Activated CD8-positive, alpha-beta T cell treated with anti-CD3 and anti-CD28 coated beads, Interleukin-2, amount 10 ng/mL, durations not matched to agents 7 days and 5 days (primary cell): ENCODE measurements at places on chromosomes 3 and 15. TPM values are rescaled to one million over a fixed set of nuclear protein-coding genes. Genes with fewer than 3 reads are reported as not detected.
A peak's percentile ranks its signal among the peaks of the same experiment; 100 is the strongest.

DNA sequence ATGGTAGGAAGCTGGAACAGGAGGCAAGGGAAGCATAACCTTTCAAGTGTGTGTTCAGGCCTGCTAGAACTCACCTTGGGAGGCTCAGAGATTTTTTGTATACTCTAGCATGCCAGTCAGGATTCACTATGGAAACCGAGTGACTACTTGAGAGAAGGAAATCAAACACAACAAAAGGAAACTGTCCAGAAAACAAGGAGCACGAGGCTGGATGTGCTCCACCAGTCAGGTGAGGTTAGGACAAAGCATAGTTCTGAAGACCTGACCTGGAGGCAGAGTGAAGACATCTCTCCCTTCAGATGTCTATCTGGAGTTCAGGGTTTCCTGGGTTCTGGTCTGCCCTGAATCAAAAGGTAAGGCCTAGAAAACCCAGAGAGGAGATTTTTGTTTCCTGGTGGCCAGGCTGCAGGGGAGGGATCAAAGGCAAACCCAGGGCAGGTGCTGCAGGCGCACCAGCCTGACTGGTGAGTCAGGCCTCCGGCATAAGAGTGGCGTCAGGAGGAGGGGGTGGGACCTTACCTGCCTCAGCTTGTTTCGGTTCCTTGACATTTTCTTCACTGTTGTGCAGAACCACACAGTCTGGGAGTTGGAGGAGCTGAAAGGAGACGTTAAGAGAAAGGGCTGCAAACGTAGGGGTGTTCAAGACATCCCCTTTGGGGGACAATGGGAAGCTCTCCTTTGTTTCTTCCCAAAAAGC lies 52.2 kb upstream of the OSBPL11 start:
- H3K27me3 ChIP-seq = no peaks in the 10 kb centered on the region
- H3K27ac ChIP-seq = no peak overlapping the region
- no peak for DNase-seq
- no peak overlapping the region for H3K4me3 ChIP-seq
- H3K4me1 ChIP-seq = no peaks in the 10 kb centered on the region
- H3K36me3 ChIP-seq = no peaks in the 10 kb centered on the region

SENP8 gene
- 1.6 TPM for total RNA-seq

- H3K4me3 ChIP-seq = no peak overlapping the region
- no peak overlapping the region for H3K27ac ChIP-seq
- DNase-seq = no peak
Measured at GRCh38 chr15:34055868-34056595, 17.0 kb upstream of the AVEN start.

KY gene
- not detected for total RNA-seq

DNA sequence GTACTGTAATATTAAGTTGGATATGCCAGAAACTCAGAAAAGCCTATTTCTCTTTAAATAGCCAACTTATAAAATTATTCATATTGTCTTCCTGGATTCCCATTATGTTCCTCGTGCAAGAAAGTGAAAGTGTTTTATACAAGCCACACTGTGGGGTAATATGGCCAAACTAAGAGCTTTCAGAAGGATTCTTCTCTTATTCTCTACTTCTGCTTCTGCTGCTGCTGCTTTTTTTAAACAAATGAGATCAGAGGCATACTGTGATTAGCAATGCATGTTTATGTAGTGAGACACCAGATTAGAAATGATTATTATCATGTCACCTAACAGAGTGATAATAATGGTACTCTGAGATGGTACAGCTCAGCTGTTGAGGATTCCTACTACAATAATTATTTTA lies 1026.5 kb upstream of the CFAP20DC start:
- H3K27me3 ChIP-seq = no peaks in the 10 kb centered on the region
- peaks cover 39% of the 10 kb centered on the region for H3K4me1 ChIP-seq
- H3K4me3 ChIP-seq = peak overlapping the region; percentile 13
- DNase-seq = no peak
- H3K27ac ChIP-seq = no peak overlapping the region
- H3K36me3 ChIP-seq = peaks cover 8% of the 10 kb centered on the region

MEGF11 gene
- total RNA-seq = not detected

- DNase-seq = no peak
- H3K4me1 ChIP-seq = no peaks in the 10 kb centered on the region
- H3K4me3 ChIP-seq = no peak overlapping the region
- no peaks in the 10 kb centered on the region for H3K36me3 ChIP-seq
- no peak overlapping the region for H3K27ac ChIP-seq
Measured at GRCh38 chr3:28081533-28081947, 159.9 kb upstream of the CMC1 start.

- DNase-seq = no peak
- H3K36me3 ChIP-seq = no peaks in the 10 kb centered on the region
- no peak overlapping the region for H3K27ac ChIP-seq
Measured at GRCh38 chr15:70348226-70348543, 250.5 kb upstream of the TLE3 start.
